GM13976 (cell line): ENCODE measurements at places on chromosomes 12 and 14.

GRCh38 chr12:80470403-80470802 is 26.4 kb downstream of the PTPRQ start:
- DNase-seq, result no peak

DNA sequence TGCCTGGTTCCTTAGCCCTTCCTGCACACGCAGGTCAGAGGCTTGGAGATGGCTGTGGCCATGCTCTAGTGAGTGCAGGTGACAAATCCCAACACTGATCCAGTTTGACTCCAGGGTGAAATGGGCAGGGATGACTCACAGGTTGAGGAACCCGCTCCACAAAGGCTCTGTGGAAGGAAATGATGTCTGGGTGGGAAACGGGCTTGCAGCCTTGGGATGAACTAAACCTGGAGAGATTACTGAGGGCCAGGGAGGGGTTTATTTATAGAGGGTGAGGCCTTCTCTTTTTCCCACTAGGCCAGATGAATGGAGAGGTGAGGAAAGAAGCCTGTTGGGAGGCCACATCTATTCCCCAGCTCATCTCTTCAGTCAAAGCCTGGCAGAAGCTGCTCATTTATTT is 29.3 kb upstream of the EMP1 start:
- DNase-seq, result no peak

- DNase-seq, result peak; percentile 70
These were observed 69.7 kb downstream of the ARF6 start for GRCh38 chr14:49962621-49963020.

- DNase-seq, result no peak
These were observed 28.7 kb downstream of the EGLN3 start for GRCh38 chr14:33922125-33922524.

GRCh38 chr12:109109746-109110350 is 6.5 kb upstream of the ACACB start:
- no peak for DNase-seq

- DNase-seq, result no peak
These were observed 287.3 kb downstream of the NAV3 start for GRCh38 chr12:78118036-78118435.

GRCh38 chr14:35766036-35766699 is 42.9 kb downstream of the RALGAPA1 start:
- no peak for DNase-seq

GRCh38 chr14:98623788-98624415 is 648.1 kb downstream of the BCL11B start:
- DNase-seq, result no peak

DNA sequence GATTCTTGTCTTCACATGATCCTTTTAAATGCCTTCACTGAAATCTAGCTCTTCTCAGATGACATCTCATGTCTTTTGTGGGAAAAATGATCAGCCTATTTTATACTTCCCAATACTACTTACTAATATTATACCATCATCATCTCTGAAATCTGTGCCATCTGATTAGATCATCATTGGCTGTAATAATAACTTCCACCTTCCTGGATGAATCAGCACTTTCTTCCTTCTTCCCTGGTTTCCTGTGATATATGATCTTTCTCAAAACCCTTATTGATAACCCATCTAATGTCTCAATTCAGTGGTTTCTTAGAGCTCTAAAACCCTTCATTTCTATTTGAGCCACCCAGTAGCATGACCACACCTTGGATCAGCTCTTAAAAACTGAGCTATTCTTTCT is 30.9 kb downstream of the GPR137C start:
- no peak for DNase-seq

DNA sequence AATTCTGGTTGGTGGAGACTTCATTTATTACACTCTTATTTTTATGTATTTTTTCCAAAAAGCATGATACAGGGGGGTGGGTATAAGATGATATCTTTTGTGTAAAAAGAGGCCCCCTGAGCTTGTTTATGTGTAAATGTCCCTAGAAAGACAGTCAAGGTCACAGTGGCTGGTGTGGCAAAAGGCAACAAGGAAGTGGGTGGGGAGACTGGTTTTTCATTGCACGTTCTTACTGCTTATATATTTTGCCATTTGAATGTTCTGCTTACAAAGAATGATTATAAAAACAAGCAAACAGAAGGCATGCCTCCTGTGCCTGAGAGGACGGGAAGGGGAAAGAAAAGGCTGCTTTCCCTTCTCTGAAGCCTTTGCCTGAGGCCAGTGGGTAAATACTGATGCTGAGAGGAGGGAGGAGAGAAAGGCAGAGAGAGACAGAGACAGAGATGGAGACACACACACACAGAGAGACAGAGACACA is 24.1 kb upstream of the ADIPOR2 start:
- DNase-seq, result no peak

DNA sequence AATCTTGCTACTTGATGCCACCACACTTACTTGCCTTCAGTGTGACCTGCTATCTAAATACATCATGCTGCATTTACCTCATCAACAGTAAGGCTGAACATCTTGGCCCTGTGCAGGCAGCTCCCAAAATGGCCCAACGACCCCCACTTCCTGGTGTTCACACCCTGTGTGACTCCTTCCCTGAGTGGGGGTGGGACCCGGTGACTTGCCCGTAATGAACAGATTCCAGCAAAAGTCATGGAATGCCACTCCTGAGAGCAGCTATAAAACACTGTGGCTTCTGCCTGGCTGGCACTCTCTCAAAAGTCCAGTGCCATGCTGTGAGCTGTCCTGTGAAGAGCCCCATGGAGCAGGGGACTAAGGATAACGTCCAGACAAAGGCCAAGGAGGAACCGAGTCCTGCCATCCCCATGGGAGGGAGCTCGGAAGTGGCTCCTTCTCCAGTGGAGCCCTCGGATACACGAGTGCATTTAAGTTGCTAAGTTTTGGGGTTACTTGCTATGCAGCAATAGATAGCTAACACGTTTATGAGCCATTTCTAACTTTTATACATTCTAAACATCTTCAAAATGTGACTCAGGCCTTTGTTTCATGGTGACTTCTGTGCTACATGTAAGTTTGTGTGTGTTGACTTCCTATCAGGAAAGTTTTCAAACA is 33.0 kb downstream of the P2RX2 start:
- no peak for DNase-seq
